Activated T-helper 2 cell treated with anti-CD3 and anti-CD28 coated beads, Interferon-gamma antibody, Interleukin-2, Interleukin-4, amounts not matched to agents 10 μg/mL and 5 μg/mL and 100 μg/mL, durations not matched to agents 14 hours and 24 hours and 36 hours (primary cell): ENCODE measurements at places on chromosomes 12 and 14. TPM values are rescaled to one million over a fixed set of nuclear protein-coding genes. Genes with fewer than 3 reads are reported as not detected.

- no peak for DNase-seq
Observed at GRCh38 chr14:103128631-103129300, 5.5 kb downstream of the TNFAIP2 start.

DTX1 gene
- 0.16 TPM in 1 of 2 replicates, not detected in the other for total RNA-seq

- no peak for DNase-seq
Observed at GRCh38 chr12:104802208-104802607, 155.9 kb downstream of the SLC41A2 start.

- DNase-seq: no peak
Observed at GRCh38 chr14:28766469-28766955, at the start of gene FOXG1. Gene FOXG1 (plus strand): TSS chr14:28766787. CDS start chr14:28767280, 493 bp downstream.

GRCh38 chr12:130064999-130065398 is 97.3 kb upstream of the FZD10 start:
- no peak for DNase-seq

DNA sequence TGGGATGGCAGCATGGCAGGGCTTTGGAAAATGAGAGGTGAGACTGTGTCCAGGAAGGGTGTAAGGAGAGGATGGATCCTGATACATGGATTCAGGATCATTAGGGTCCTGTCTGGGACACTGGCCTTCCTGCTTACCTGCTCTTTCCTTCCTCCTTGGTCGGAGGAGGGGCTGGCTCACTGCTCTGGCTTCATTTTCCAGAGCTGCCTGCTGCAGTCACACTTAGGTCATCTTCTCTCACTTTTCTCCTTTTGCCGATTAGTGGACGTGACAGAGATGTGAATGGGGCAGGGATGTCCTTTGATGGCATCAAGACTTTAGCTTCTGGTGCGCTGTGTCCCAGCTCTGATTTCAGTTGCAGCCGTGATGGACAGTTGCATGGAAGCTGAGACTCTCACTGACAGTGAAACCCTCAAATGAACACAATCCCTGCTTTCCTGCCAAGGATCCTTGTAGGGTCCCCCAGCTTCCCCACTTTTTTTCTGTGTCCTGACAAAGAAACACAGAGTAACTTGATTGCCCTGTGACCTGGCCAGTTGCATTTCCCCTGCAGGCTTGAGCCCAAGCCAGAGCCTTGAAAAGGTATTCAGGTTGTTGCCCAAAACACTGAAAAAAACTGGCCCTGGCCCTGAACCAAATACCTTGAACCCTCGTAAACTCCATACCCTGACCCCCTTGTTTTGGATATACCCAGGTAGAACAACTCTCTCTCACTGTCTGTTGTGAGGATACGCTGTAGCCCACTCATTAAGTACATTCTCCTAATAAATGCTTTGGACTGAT is 756 bp upstream of the CIDEB start:
- DNase-seq: no peak

RIPK3 gene
- total RNA-seq: 13.2 and 15.4 TPM in 2 replicates

GRCh38 chr14:55454264-55455002 is 14.0 kb upstream of the TBPL2 start:
- DNase-seq: no peak

GRCh38 chr12:51415931-51416330 is 8.7 kb upstream of the SLC4A8 start:
- no peak for DNase-seq

OR6C70 gene
- total RNA-seq: 0.32 TPM in 1 of 2 replicates, not detected in the other

GRCh38 chr12:132014915-132015280 is 65.2 kb downstream of the EP400 start:
- DNase-seq: no peak

- DNase-seq: no peak
Observed at GRCh38 chr12:117334051-117334450, 27.4 kb downstream of the NOS1 start.

DNA sequence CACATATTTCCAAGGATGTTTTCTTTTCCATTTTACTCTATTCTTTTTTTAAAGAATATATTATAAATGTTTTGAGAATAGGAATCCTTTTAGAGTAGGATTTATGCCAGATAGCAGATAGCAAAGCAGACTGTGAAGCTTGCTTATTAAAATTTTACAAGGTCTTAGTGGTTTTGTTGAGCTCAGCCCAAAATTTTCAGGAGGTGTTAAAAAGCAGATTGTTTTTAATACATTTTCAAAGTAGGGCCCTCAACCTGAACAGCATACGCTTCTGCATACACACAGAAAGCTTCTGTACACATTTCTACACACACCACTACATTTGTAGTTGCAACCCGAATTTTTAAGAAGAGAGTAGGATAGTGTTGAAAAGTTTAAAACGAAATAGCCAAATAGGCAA is 151.0 kb downstream of the EPS8 start:
- no peak for DNase-seq

- no peak for DNase-seq
Observed at GRCh38 chr12:46702581-46703344, 123.0 kb downstream of the SLC38A4 start.

DNA sequence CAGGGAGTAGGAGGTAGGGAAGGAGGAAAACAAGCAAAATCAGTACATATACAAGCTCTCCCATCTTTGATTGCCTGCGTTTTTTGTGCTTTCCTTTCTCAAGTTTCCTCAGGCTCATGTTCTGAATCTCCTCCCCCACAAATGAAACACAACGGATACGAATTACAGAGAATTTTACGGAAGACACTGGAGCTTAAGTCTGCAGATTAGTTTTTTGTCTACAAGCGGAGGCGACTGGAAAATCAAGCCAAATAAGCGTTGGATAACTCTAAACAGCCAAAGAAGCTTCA is 612 bp downstream of the WBP11 start:
- DNase-seq: no peak

DNA sequence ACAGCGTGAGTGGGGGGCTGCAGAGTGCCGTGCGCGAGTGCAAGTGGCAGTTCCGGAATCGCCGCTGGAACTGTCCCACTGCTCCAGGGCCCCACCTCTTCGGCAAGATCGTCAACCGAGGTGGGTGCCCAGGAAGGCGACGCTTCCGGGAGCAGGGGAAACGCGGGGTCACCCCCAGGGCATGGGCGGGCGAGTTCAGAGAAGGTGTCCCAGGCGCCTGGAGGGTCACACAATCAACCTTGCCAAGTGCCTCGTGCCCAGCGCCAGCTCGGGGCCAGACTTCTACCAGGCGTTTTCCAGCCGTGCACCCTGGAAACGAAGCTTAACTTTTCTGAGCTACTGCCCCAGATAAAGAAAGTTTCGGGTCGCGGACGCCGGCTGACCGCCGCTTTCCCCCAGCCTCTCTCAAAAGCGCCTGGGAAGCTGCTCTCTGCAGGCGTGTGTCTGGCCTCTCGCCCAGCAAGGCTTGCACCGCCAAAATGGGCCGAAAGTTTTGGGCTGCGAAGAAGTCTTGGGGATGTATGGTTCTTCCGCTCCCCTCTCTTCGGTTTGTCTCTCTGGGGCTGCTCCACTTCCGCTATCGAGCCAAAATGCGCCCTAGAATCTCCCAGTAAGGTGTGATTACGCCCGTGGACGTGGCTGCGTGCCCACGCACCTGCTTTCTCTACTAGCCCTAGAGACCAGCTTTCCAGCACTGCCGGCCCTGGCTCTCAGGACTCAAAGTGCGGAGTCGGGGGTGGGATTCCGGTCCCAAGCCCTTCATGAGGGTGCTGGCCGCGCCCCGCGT is 1.7 kb downstream of the WNT1 start:
- DNase-seq: no peak

LIN7A gene
- 0.48 and 0.68 TPM in 2 replicates for total RNA-seq

DNA sequence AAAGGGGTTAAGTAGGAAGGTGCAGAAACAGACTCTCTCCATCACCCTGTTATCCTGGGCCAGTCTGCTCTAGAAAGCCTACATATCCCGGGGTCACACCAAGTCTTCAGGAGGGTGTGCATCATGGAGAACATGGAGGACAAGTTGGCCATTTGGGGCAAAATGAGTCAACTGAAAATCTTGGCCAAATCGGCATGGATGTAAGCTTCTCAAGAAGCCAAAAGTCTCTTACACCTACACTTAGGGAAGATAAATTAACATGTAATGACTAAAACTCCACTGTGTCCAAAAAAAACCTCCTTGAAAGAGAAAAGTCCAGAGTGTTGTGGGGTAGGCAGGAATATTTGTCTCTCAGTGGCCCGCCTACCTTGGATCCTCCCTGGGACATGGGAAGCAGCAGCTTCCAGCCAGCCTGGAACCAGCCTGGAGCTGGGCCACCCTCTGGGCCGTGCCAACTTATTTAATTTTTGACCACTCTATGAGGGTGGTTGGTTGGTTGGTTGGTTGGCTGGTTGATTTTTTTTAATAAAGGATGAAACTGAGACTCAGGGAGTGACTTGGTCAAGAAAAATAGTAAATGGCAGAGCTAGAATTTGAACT is 17.9 kb upstream of the TC2N start:
- no peak for DNase-seq

SERPINA9 gene
- not detected in 2 replicates for total RNA-seq
